ENCODE measurements at places on chromosomes 3 and 15. TPM values are rescaled to one million over a fixed set of nuclear protein-coding genes. Genes with fewer than 3 reads are reported as not detected.

DNA sequence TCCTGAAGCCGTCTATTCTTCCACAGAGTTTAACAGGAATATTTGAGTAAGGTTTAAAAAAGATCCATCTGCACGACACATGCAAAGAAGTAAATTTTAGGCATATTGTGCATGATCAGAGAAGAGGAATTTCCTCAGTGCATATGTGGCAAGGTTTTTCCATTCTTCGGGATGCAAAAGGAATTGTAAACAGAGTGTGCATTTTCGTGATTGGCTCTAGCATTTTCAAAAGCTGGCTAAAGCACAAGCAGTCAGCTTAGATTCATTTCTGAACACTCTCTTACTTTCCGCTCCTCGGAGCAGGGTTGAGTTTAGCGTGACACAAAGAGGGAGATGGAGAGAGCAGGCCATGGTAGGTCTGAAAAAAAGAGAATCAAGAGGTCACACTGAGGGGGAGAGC, 128.2 kb downstream of the ADAMTS9 start:
- no peak for DNase-seq

DNA sequence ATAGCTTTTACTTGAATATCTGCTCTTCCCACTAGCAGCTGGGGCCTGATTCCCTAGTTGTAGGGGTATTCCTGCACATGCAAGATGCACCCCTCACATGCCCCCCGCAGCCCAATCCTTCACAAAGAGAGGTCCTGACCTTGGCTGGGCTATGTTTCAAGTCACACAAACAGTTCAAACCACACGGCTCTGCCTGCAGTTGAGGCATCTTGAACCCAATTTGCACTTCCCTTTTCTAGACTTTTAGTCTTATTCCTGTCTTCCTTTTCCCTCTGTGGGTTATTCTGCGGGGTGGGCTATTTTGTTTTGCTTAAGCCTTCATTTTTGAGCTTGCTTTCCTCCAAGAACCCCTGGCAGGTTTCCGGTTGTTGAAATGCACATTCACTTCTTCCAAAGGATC, 13.3 kb upstream of the CCR1 start:
- no peak for DNase-seq

- DNase-seq = no peak
These were observed 730.6 kb upstream of the NECTIN3 start for GRCh38 chr3:110341047-110341446.

DNA sequence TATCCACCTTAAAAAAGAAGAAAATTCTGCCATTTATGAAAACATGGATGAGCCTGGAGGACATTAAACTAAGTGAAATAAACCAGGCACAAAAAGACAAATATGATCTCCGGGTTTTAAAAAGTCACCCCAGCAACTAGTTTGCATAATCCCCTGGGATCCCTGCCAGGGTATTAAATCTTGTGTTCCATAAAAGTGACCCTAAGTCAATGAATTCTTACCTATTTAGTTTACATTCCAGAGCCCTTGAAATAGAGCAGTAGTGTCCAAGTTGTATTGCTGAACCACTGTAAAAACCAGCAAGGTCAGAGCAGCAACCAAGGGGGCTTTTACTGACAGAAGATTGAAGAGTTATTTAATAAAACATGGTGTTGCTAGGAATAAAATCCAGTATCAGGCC, 716.8 kb upstream of the BCHE start:
- DNase-seq = no peak

DNA sequence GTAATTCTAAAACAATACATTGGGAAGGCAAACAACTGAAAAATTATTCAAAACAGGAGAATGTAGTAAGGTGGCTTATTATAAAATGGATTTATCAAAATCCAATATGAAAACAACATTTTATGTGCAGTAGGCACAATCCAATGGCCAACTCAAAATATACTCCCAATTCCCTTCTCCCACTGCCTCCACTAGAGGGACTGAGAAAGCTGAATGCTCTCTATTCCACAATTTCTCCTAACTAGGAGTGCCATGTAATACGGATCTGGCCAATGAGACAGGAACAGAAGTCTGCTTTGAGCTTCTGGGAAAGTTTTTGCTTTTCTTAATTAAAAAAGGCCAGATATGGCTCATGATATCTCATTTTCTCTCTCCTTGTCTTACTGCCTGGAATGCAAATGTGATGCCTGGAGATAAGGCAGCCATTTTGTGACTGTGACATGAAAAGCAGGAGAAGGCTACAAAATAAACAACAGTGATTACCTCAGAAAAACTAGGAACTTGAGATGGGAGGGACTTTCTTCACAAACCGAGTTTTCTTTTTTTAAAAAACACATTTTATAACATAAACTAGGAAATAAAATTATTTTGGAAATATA, 18.8 kb upstream of the VGLL4 start:
- no peak for DNase-seq

DNA sequence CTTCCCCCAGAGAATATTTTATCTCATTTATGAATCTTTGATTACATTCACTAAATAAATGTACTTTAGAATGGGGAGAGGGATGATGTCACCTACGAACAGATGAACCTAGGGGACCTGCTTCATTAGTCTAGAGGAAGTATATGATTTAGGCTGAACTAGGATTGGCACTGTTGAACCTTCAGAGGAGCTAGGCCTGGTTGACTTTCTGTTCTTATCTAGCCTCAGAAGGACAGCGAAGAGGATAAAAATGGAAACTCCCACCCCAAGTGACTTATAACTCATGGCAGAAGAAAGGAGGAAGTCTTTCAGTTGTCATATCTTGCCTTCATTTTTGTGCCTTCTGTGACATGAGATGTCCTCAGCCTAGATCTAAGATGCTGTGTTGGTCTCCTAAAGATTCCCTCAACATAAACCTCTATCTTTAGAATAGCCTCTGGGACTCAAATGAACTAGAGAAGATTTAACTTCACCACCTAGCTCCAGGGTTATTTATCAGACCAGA, 42.6 kb downstream of the POLG start:
- DNase-seq = no peak

DNA sequence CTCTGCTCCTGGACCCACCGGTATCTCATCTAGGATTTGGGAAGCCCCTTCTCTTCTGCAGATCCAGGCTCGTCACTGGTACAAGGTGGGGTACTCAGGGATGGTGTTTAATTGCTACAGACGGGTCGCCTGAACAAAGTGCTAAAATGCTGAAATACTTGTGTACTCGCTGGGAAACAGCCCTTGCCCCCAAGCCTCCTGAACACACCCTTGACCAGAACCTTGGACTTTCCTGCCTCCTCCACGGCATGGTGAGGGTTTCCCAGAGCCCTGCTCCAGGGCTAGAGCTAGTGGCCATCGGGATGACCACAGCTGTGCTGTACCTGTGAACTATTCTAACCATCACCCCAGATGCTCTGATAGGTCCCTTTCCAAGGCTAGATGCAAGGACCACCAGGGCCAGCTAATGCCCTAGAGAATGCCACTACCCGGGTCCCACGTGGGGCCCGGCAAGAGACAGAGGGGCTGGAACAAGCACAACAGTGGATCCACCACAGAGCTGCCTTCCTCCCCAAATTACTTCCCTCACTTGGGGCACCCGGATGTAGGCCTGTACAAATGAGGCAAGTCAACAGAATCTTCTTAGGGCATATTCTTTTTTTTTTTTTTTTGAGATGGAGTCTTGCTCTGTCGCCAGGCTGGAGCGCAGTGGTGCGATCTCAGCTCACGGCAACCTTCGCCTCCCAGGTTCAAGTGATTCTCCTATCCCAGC, 267.3 kb downstream of the FOXP1 start:
- no peak for DNase-seq

The PLA2G4D gene
- not detected for total RNA-seq

The ROPN1 gene
- total RNA-seq = not detected

The NIPA2 gene
- 43.4 TPM for total RNA-seq

The POC1A gene
- 2.8 TPM for total RNA-seq

All from mesenteric fat pad (tissue), 1 donor.